ENCODE measurements at places on chromosomes 6 and 20.

DNA sequence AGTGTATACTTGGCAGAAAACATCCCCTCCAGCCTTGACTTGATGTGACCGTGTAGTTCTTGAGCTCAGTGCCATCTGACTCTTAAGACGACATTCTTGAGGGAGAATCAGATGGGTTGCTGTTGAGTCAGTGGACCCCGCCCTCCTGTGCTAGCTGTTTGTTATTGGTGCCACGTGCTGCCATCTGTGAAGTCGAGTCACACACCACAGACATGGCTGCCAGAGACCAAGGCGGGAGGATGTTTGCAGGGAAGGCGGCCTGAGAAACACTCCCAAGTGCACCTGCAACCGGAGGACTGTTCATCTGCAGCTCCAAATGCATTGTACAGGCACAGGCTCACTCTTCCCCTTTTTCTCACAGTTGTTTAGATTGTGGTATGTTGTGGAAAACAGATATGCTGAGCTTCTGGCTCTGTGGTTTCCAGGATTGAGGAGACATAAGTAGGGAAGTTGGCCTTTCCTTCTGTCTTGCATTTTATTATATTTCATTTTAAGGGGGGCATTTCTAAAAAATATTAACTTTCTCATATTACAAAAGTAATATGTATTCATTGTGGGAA lies 345.3 kb upstream of the ZFP64 start:
- no peak for DNase-seq

- no peak for DNase-seq
Observed at GRCh38 chr20:36784900-36785299, 11.3 kb upstream of the DSN1 start.

- DNase-seq = no peak
Observed at GRCh38 chr6:30782425-30783014, 38.2 kb upstream of the IER3 start.

DNA sequence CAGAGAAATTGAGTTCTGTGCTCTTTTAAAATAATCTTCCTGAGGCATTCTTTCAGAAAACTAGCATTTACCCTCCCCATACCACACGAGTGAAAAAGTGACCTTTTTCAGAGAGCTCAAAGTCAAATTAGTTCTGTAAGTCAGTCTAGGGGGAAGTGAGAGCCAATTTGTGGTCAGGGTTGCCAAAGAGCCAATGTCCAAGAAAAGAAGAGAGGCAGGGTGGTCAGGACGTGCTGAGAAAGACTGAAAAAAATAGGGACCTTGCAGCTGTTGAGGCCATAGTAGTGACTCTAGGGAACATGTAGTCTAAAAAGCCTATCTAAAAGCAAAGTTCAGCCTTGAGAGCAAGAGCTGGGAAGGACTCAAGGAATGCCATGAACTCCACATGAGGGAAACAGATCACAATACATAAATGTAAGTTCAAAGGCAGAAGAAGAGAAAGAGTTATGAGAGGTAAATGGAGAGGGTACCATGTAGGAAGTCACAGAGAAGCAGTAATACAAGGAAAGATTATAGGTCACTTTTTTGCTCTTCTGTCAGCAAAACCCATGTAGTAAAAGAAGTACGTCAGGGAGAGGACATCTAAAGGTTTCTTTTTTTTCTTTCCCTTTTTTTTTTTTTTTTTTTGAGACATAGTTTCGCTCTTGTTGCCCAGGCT lies 565.1 kb upstream of the FLRT3 start:
- DNase-seq = no peak
